ENCODE measurements at places on chromosomes 7 and 10.

GRCh38 chr7:70947181-70947580 lies 184.8 kb upstream of the GALNT17 start:
- DNase-seq, result no peak

DNA sequence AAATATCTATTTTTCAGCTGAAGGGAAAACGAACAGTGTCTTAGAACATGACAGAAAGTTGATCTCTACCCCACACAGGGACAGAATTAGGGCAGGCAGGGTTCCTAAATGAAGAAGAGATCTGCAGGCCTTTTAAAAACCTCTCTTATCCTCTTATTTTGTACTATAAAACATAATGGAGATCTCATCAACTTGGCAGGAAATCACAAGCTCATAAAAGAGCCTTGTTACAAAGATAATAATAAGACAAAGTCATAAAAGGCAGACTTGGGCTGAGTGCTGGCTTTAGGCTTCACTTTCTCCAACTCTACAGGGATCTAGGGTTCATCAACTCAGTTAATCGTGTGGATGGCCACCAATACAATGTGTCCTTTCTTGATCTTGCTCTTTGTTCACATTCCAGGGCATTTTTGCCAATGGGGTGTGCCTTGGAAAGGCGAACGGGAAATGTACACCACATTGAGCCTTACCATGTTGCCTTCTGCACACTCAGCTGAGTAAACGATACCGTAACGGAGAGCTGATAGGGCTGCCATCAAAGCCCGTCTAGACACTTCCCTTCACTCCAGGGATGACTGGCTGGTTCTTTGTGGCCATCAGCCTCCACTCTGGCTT lies 7.1 kb upstream of the TEX36 start:
- no peak for DNase-seq

GRCh38 chr10:72712136-72712535 lies 20.2 kb downstream of the MCU start:
- DNase-seq, result no peak

DNA sequence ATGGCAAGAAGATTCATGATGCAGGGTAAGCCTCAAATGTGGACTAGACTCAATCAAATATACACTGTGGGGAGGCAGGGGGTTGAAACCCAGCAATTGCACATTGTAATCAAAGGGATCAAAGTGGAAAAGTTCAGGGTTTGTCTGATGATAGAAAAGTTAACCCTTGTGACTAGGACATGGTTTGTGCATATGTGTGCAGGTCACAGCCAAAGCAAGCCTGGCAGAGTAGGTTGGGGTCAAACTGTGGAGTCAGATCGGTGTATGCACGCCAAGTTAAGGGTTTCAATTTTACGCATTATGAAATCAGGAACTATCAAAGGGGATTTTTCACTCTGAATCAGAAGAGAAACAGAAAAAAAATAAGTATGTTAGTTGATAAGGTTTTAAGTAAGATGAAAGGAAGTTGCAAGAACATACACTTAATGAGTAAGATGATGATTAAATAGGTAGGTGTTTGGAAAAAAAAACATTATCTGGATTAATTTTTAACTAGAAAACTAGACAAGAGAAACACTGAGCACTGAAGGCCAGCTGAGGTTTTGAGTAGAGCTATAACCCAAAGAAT lies 188.3 kb downstream of the DGKB start:
- DNase-seq, result no peak

DNA sequence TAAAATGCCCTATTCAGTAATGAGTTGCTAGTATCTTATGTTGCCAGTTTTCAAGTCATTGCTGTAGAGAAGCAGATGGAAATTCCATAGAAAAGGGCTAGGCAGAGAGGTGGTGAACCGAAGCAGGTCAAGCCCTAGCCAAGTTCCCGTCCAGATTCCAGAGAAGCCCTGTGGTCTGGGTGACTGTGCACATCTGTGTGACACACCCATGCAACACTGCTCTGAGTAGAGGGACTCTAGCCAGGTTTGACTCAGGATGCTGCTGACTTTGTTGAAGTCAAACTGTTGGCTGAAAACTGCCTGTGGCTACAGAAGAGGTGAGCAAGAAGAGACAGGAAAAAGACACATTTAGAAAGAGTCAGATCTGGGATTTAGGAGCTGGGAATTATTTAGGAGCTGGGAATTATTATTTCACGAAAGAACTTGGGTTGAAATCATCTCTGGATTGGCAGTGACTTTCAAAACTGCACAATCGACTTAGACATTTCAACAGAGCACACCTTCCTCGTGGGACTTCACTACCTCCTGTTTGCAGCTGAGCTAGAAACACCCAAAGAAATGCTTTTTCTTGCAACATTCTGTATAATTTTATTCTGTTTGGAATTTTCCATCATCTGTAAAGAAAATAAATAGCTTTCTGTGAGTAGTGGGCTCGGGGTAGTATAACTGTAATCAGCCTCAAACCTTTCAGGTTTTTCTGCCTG lies 149.1 kb upstream of the PRKCQ start:
- no peak for DNase-seq

DNA sequence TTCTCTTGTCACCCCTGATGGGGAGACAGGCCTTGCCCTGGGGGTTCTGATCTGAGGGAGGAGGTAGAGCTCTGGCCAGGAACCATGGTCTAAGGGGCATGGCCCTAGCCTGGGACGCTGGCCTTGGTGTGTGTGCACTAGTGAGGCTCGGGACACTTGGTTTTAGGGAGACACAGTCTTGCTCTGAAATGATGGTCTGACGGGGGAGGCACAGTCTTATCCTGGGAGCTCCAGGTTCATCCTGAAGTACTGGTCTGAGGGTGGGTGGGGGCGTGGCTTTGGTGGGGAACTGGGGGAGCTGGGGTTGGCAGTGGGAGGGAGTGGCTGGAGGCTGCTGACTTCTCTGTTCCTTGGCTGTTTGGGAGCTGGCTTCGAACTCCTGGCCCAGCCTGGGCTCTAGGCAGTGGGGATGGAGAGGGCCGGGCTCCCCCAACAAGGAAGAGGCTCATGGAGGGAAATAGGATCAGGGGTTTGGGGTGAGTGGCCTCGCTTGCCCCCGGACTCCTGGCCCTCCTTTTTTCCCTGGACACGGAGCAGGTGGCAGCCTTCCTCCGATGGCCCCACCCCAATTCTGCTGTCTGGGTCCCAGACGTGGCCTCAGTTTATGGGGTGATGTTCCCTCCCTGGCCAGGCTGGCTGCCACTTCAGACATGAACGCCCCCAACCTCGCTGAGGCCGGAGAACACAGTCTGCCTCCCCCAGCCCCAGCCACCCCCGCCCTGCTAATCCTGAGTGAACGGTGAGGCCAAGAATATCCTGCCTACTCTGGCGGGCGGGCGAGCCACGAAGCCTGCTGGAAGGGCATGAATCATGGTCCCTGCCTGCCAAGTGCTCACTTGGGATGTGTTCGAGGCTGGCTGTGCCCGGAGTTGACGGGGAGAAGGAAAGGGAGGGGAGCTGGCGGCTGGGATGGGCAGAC lies 43.5 kb downstream of the TMEM270 start:
- DNase-seq, result no peak

DNA sequence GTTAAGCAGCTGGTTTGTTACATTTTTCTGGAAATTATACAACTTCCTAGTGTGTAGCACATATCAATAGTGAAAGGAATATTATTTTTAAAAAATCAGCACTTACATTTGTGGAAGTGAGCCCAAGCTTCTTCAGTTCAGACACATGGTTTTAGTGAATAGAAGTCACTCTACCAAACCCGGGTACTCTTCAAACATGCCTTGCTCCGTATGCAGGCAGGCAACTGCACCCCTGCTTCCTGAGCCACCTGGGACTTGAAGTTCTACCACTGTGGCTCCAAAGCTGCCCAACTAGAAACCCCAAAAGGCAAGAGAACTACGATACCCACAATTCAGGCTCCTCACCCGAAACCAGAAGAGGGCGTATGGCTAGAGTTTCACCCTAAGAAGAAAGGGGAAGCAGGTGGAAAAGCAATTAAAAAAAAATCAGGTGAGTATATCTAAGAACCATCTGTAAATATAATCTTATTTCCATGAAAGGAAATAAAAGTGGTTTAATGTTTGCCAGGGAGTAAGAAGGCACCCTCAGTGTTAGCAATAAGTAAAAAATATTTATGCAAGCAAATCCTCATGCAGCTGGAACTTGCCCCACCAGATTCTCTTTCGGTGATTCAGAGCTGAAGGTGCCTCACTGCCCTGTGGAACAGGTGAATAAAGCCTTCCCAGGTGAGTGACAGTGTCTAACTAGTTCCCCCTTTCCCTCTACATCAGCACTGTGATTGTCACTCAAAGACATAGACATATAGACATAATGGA lies at the start of gene MACC1:
Gene MACC1, minus strand, starts transcription at position 192 of the 756 bp plus-strand sequence. CDS start 55,522 bp downstream, outside the sequence.
- DNase-seq, result no peak

GRCh38 chr7:17233603-17234002 lies 64.8 kb upstream of the AHR start:
- DNase-seq, result no peak

- no peak for DNase-seq
These were observed 171.9 kb downstream of the EBF3 start for GRCh38 chr10:129792141-129792540.

- no peak for DNase-seq
These were observed 171.1 kb downstream of the GLI3 start for GRCh38 chr7:42065942-42066341.

DNA sequence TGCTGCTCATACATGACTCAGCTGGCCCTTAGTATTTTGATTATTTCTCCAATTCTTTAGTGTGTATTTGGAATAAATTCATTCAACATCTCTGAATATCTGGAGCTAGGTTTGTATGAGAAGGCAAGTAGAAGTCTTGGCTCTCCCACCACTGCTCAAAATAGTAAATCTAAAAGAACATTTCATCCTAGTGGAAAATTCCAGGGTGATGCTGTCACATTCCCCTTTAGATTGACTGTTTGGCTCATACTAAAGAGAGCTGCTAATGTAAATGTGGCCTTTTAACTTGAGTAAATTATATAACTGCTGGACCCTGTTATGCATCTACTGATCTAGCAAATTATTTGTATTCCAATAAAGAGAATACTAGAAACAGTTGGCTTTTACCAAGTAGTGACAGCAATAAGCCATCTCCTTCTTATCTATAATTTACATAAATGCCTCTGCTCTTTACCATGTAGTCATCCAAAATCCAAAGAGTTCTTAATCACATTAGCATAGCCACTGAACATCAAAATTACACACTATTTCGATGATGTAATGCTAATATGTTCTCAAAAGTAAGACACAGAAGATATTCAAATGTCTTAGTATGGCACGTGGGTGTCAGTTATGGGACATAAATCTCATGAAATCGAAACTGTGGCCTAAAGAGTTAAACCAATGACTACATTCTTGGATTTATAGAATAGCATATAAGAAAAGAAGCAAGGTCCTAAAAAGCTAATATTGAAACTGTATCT lies 86.9 kb upstream of the KCND2 start:
- DNase-seq, result no peak

GRCh38 chr10:72375173-72375572 lies 20.5 kb upstream of the DNAJB12 start:
- no peak for DNase-seq

DNA sequence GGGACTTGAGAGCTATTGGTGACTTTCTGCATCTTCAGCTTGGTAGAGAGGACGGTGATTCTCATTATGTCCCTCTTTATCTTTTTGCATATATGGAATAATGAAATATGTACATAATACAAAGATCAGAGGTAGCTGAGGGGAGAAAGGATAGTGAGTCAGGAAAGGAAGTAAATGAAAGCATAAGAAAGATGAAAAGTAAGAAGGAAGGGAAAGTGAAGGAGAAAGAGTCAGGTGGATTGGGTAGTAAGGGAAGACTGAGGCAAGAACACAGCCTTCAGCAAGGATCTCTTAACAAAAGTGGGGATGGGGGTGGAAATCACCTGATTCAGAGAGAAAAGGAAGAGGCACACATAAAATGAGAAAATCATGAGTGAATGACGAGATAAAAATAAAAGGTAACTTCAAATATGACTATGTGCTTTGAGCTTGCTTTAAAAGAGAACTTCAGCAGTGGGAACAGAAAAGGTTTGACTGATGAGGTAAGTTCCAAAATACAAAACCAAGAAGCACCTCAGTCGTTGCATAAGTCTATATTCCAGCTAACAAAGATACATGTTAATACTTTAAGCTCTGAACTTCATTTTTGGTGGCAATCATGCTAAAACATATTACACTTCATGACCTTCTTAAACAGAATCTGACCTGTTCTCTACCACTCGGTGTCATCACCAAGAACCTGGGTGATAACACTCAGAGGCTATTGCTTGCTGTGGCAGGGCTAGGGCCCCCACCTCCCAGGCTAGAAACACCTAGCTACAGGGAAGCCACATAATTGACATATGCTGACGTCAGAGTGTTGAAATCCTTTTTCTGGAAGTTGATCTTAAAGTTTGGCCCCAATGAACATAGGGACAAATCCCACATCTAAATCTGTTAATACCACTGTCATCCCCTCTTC lies 32.9 kb downstream of the NRCAM start:
- DNase-seq, result no peak

DNA sequence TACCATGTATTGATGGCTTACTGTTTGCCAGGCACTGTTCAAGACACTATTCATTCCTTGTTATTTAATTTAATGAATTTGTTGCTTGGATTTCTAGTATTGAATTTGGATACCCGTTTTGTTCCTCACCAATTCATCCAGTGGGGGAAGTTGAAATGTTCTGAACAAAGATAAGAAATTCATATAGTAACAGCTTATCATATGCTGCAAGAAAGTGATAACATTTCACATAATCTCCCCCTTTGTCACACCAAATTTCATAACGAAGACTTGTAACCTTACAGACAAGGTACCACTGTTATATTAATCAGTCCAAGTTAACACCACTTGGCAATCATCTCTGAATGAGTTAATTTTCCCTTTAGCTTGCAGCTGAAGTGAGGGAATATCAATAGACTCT lies 42.1 kb downstream of the SCIN start:
- DNase-seq, result no peak

DNA sequence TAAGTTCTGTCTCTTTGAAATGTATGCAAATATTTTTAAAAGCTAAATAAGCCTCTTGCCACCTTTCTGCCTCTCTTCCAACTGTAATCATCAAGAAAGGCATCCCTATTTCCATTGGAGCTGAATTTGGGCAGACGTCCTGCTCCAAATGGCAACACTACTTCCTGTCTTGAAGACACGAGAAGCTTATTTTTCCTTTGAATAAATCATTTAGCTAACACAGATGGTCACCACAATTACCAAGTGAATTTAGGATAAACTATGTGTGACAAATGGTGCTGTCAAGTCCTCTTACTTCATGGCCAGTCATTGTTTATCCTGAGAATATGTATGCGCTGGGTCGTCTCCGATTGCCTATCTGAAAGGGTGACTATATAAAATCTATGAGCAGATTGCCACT lies 268.0 kb downstream of the ANKRD7 start:
- no peak for DNase-seq

GRCh38 chr10:43868952-43869351 lies 220.3 kb upstream of the ZNF32 start:
- no peak for DNase-seq

GRCh38 chr7:16063716-16064675 lies 357.3 kb downstream of the CRPPA start:
- DNase-seq, result no peak
